ENCODE measurements at places on chromosomes 1 and 21.

DNA sequence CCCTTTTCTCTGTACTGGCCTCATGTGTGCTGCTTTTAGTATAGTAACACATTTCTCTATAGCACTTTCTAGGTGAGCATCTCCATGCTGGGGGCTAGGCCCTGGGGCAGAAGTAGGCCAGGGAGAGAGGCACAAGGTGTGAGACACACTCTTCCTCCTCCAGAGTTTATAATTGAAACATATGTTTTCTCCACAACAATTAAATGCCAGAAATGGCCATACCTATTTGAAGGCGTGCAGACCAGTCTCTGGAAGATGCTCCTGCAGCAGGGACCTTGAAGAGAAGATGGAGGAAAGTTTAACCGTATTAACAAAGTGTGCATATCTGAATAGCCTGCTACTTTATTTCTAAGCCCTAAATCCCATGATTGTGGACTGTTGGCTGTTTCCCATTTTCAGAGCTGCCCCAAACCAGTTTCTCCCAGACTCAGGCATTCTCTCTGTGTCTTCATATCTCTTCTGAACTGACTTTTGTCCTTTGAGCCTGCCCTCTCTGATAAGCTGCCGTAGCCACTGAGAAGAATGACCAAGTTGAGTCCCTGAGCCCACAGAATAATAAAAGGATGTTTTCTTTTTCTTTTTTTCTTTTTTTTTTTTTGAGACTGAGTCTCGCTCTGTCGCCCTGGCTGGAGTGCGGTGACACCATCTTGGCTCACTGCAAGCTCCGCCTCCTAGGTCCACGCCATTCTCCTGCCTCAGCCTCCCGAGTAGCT is 81.3 kb downstream of the LRRC8D start:
- no peak for DNase-seq

GRCh38 chr21:28604946-28605537 is 387.6 kb downstream of the LTN1 start:
- no peak for DNase-seq

- peak; percentile 82 for DNase-seq
Observed at GRCh38 chr1:7975212-7975865, 13.8 kb downstream of the PARK7 start.

DNA sequence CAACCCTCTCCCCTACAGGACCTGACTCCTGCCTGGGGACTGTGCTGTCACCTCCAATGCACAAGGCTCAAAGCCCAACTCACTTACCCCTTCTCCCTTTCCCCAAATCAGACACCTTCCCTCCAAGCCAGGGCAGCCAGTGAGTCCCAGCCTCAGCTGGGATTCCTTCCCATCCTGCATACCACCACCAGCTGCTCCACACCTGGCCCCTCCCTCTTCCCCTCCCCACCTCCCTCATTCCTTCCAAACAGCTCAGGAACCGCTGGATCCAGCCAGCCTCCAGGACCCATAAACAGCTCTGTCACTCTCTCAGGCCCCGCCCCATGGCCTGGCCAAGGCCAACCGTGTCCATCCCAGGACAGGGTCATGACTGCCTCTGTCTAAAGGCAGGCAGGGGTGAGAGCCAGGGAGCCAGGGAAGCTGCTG is 41.4 kb downstream of the ACOT7 start:
- peak; percentile 43 for DNase-seq

GRCh38 chr1:32743380-32744070 is 41.0 kb upstream of the SYNC start:
- no peak for DNase-seq

- DNase-seq, result no peak
Observed at GRCh38 chr1:52669696-52670095, 28.5 kb downstream of the COA7 start.

- peak; percentile 93 for DNase-seq
Observed at GRCh38 chr1:10796029-10796944, at the start of gene CASZ1. Gene CASZ1, minus strand, starts transcription at chr1:10796646. Its CDS starts 102,757 bp downstream, at chr1:10693889.

- no peak for DNase-seq
Observed at GRCh38 chr1:232766904-232767303, 38.3 kb upstream of the MAP10 start.

- DNase-seq, result no peak
Observed at GRCh38 chr21:14600569-14601297, 54.6 kb upstream of the SAMSN1 start.

DNA sequence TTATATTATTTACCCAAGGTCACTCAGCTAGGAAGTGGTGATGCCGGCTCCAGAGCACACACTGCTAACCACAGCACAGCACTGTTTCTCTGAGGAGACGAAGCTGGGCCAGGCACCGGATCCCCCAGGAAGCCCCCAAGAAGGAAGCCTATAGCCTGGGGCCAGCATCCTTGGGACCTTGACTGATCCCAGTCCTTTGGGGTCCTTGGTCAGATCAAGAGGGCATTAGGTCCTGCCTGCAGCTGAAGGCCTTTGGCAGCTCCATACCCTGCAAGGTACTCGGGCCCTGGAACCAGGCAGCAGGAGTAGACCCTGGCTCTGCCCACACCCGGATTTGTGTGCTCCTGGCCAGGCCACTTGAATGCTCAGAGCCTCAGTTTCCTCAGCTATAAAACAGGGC is 128.0 kb downstream of the LACTBL1 start:
- no peak for DNase-seq

DNA sequence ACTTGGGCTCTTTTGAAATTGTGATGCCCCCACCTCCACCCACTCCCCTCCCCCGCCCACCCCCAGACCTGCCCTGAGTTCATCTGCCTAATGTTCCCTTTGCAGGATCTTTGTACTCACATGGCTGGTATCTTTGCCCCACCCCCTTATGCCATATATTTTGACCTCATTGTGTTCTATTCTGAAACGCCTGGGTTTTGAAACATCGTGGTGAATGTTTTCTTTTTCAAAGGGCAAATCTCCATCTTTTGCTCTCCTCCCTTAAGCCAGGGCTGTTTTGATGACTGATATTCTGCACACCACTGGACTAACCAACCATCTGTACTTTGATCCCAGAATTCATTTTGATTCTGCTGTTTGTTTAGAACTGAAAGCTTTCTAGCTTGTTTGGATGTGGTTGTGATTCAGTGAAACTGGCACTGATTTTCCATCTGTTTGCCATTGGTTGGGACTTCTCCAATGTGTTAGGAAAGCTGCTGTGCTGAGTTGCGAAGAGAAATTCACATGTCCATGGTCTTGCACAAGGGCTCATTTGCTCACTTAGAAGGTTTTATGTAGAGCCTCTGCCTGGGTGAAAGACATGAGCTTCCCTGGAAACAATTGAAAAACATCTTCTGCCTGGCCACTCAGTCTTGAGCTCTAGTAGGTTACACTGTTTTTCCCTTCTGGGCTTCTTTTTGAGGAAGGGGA is 16.5 kb downstream of the SMAP2 start:
- no peak for DNase-seq

- no peak for DNase-seq
Observed at GRCh38 chr1:93526431-93526830, 78.5 kb downstream of the FNBP1L start.

- DNase-seq, result no peak
Observed at GRCh38 chr1:119739150-119739549, 27.4 kb downstream of the PHGDH start.

- DNase-seq, result peak; percentile 42
Observed at GRCh38 chr1:225318706-225319575, 108.9 kb downstream of the LBR start.

- DNase-seq, result peak; percentile 77
Observed at GRCh38 chr21:37365517-37366481, 774 bp upstream of the DYRK1A start.

- DNase-seq, result no peak
Observed at GRCh38 chr21:42150474-42151085, 68.4 kb upstream of the ABCG1 start.

DNA sequence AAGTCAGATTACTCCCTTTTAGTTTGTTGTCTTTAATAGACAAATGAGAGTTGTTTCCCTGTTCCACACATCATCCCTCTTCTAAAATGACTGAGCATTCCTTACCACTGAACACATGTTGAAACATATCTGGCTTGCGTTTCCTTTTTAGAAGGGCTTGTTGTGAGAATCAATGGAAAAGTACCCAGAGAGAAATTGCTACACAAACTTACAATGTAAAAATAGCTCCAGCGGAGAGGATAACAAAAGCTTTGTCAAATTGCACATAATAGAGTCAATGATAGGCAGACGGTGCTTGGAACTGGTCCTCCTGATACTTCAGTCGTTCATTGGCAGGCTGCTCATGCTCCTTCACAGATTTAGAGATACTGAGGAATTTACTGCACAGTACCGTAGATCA is 123.9 kb downstream of the CYYR1 start:
- no peak for DNase-seq

GRCh38 chr1:227884370-227885134 is 63.2 kb downstream of the WNT9A start:
- DNase-seq, result no peak

GRCh38 chr1:230281556-230281955 is 144.6 kb downstream of the PGBD5 start:
- DNase-seq, result no peak
